ENCODE measurements at places on chromosomes 16 and 17. TPM values are rescaled to one million over a fixed set of nuclear protein-coding genes. Genes with fewer than 3 reads are reported as not detected.
A peak's percentile ranks its signal among the peaks of the same experiment; 100 is the strongest.

GRCh38 chr17:30232015-30232823, 3.3 kb downstream of the SLC6A4 start:
- no peak for DNase-seq

- DNase-seq = peak; percentile 21
Measured at GRCh38 chr17:66716236-66717026, 118.5 kb upstream of the CACNG5 start.

DNA sequence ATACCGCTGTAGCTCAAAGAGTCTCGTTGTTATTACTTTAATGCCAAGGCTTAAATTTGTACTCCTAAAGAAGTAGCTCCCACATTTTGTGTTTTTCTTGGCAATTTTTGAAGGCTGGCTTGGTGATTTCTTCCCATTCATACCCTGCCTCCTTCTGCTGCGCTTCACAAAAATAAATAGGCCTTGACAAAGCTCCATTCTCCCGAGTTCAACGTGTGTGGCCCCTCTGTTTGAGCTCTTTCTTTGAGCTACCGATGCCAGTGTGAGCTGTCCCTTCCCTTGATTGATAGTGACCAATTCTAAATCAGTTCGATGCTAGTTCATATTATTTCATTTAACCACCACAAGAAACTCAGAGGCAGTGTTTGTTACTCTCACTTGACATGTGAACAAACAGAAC, 96.8 kb downstream of the MAP2K6 start:
- no peak for DNase-seq

GRCh38 chr17:82238472-82239201, 9.8 kb downstream of the SLC16A3 start:
- peak; percentile 66 for DNase-seq

DNA sequence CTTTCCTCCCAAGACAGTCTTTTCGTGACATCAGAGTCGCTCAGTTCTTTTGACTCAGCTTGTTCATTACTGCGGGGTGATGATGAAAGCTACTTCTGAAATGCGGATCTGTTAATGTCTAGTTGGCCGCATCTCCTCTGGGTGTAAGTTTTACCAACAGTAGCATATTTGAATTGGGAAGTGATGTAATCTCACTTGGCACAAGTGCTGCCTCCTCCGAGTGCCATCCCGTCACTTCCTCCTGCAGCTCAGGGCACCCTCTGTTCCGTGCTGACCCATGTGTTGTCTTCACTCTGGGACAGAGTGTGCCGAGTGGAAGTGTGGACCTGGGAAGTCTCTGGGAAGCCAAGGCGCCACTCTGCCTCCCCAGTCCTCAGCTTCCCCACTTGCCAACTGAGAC, 8.9 kb downstream of the ADAD2 start:
- no peak for DNase-seq

- DNase-seq = no peak
Measured at GRCh38 chr17:11178581-11178980, 62.4 kb upstream of the SHISA6 start.

The KRTAP4-3 gene
- not detected for total RNA-seq

The ABCA9 gene
- under 0.01 TPM for total RNA-seq

The WNT3 gene
- 0.72 TPM for total RNA-seq

All from IMR-90 (cell line).